Hair follicle dermal papilla cell (primary cell): ENCODE measurements at places on chromosomes 5 and 9. TPM values are rescaled to one million over a fixed set of nuclear protein-coding genes. Genes with fewer than 3 reads are reported as not detected.

Gene CTXN3
- total RNA-seq: not detected in 2 replicates

Gene THBS4
- total RNA-seq: 3.9 and 5.0 TPM in 2 replicates

Gene ANKRD34B
- not detected in 2 replicates for total RNA-seq

Gene CER1
- total RNA-seq: not detected in 2 replicates

Gene DRD1
- under 0.01 and 0.36 TPM in 2 replicates for total RNA-seq

Gene TMEM215
- not detected in 2 replicates for total RNA-seq

Gene LHX3
- total RNA-seq: not detected in 2 replicates

Gene RAD50
- total RNA-seq: 25.5 and 28.7 TPM in 2 replicates

Gene SLC6A18
- total RNA-seq: not detected in 2 replicates

Gene RMRP
- 68,660 and 79,842 TPM in 2 replicates for total RNA-seq

Gene SPINK5
- total RNA-seq: under 0.01 TPM in 1 of 2 replicates, not detected in the other

Gene PKD2L2
- total RNA-seq: not detected in 2 replicates

Gene ARAP3
- total RNA-seq: 12.5 and 17.0 TPM in 2 replicates

Gene PCDHGA10
- 16.7 and 19.1 TPM in 2 replicates for total RNA-seq

Gene ZNF354C
- 8.5 and 9.4 TPM in 2 replicates for total RNA-seq
